ENCODE measurements at places on chromosomes 11 and 22. TPM values are rescaled to one million over a fixed set of nuclear protein-coding genes. Genes with fewer than 3 reads are reported as not detected.

Gene SHISAL1
- total RNA-seq: 1.2 TPM

DNA sequence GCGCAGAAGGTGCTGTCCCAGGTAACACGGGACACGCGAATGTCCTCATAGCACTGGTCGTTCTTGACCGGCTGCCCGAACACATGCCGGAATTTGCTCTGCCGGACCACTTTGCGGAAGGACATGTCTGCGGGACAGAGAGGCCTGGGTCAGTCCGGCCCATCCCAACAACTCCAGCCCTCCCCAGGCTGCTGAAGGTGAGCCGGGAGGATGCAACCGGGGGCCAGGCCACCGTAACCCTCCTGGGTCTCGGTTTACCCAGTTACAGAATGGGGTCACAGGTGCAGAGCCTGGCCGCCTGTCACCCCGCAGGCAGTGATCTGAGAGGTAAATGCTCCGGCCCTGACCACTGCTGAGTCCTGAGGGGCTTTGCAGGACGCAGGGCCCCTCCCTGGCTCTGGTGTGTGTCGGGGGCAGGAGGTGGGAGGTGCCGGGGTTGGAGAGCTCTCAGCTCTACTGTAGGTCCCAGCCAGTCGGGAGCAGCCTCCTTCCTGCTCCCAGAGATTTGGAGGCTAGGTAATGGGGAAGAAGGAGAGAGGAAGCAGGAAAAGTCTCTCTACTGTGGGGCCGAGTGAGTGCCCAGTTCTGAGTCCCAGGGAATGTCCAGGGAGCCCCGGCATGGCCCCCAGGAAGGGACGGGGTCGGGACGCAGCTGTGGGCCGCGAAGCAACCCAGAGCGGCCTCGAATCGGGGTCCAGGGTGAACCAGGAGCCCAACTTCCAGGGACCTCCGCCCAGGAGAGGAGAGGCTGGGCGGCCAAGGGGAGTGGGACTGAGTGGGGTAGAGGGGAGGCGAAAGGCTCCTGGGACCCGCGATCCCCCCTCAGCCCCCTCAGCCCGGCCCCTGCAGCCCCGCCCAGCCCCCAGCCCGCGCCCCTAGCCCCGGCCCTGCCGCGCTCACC, 522 bp downstream of the CORO1B start:
- H3K4me1 ChIP-seq: peaks cover 46% of the 10 kb centered on the region
- DNase-seq: no peak
- peak overlapping the region; percentile 78 for H3K4me3 ChIP-seq
- peak overlapping the region; percentile 87 for H3K27ac ChIP-seq
- peaks cover 2% of the 10 kb centered on the region for H3K36me3 ChIP-seq

DNA sequence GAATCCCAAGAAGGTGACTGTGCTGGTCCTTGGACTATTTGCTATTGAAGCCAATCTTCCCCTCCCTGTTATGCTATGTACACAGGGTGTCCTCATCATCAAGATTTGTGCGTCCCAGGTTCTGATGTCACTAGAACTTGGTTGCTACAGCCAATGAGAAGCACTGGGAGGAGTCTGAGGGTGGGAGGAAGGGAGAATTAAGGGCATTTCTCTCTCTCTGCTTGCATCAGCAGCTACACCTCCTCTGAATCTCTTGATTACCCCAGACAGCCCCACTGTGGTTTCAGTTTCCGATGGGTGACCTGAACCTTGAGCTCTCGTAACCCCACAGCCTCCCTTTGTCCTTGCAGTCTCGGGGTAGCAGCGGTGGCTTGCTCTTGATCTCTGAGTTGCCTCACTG, 212.4 kb upstream of the SESN3 start:
- H3K27me3 ChIP-seq: no peaks in the 10 kb centered on the region
- H3K4me1 ChIP-seq: no peaks in the 10 kb centered on the region
- H3K27ac ChIP-seq: no peak overlapping the region
- no peaks in the 10 kb centered on the region for H3K36me3 ChIP-seq
- H3K4me3 ChIP-seq: no peak overlapping the region
- no peak for DNase-seq

DNA sequence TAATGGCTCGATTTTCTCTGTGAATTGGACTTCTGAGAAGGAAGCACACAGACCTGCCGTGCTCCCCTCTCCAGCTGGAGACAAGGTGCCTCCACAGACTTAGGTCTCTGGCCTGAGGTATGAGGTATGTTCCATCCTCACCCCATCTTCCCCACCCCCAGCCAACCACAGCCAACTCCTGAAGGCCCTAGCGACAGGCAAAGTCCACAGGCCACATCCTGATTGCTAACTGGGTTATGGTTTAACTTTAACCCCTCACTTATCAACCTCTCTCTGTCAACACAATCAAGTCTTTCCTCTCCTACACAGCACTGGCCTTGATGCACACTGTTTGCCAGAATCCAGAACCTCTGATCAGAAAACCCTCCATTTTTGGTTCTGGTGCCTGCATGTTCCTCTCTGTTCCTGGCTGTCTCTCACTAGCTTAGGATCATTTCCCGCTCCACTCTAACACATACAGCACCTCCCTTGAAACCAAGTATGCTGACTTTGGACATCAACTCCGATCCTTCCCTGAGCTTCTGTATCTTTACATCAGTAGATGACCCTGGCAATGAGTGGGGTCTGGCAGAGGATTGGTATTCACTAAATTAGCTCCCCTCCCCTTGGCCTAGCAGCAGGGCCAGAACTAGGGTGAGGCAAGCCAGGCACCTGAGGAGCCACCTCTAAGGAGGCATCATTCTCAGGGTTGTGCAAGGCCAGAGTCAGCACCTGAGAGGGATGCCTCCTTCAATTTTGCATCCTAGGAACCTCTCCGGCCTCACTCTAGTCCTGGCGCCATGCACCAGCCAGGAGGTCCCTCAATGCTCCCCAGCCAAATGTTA, 22.0 kb downstream of the JAML start:
- no peak overlapping the region for H3K27ac ChIP-seq
- no peak for DNase-seq
- no peaks in the 10 kb centered on the region for H3K36me3 ChIP-seq
- peaks cover 41% of the 10 kb centered on the region for H3K27me3 ChIP-seq
- H3K4me1 ChIP-seq: 0 out of 2 replicates have a peak, but pooled peaks cover 3% of the 10 kb centered on the region

- H3K27me3 ChIP-seq: no peaks in the 10 kb centered on the region
- H3K36me3 ChIP-seq: no peaks in the 10 kb centered on the region
- no peak overlapping the region for H3K27ac ChIP-seq
- no peak overlapping the region for H3K4me3 ChIP-seq
- no peaks in the 10 kb centered on the region for H3K4me1 ChIP-seq
Measured at GRCh38 chr22:17103351-17103750, 17.8 kb downstream of the TMEM121B start.

GRCh38 chr11:101030015-101030414, 99.6 kb downstream of the PGR start:
- H3K4me3 ChIP-seq: no peak overlapping the region
- no peaks in the 10 kb centered on the region for H3K27me3 ChIP-seq
- no peaks in the 10 kb centered on the region for H3K4me1 ChIP-seq
- no peak for DNase-seq
- no peak overlapping the region for H3K27ac ChIP-seq

DNA sequence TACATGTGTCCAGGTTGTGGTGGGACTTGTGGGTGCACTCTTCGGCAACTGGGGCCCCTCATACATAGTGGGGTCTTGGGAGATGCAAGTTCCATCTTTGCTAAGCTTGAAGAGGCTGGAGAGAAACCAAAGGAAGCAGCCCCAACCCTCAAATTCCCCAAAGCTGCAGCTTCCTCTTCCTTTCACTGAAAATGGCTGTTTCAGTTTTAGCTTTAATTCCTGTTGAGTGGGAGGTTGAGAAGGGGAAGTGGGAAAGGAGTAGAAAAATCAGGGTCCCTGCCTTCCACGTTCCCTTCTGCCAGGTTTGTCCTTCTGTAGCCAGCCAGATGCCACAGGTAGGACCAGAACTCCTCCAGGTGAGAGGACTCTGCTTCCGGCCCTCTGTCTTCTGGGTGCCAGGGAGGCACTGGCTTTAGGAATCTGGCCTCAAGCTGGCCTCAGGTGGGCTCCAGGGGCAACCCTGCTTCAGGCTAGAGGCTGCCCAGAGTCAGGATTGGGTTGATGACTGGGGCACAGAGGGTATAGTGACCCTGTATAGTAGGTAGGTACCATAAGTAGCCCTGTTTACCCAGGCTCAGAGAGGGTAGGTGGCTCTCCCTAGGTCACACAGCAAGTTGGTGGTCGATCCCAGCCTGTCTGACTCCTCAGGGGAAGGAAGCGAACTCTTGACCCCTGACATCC, 16.2 kb downstream of the P2RY6 start:
- no peaks in the 10 kb centered on the region for H3K36me3 ChIP-seq
- no peak for DNase-seq
- peak overlapping the region; percentile 61 for H3K27ac ChIP-seq
- no peaks in the 10 kb centered on the region for H3K27me3 ChIP-seq
- peaks cover 12% of the 10 kb centered on the region for H3K4me1 ChIP-seq
- H3K4me3 ChIP-seq: no peak overlapping the region

DNA sequence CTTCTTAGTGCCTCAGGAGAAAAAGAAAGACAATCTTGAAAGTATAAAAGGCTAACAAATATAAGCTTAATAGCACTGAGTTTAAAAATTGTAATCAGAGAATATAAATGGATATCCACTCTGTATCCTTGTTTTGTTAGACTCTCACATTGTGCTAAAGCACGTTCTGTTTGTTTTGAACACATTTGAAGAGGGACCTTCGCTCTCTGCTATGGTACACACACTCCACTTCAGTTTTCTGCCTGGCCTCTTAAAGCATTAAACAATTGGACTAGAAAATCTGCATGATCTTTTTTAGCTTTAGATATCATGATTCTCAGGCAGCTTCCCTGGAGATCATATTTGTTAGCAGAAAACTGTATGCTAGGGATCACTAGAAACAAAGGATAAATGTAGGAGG, 40.3 kb upstream of the PGR start:
- DNase-seq: no peak
- no peak overlapping the region for H3K27ac ChIP-seq
- H3K4me3 ChIP-seq: no peak overlapping the region

Gene MAFF
- 6.4 TPM for total RNA-seq

GRCh38 chr11:130624971-130625544, 176.6 kb downstream of the ADAMTS15 start:
- peak overlapping the region; percentile 64 for H3K27ac ChIP-seq

Gene SYNGR1
- 17.8 TPM for total RNA-seq

GRCh38 chr11:2271327-2272227, 1.2 kb upstream of the ASCL2 start:
- no peaks in the 10 kb centered on the region for H3K4me1 ChIP-seq
- DNase-seq: no peak
- no peak overlapping the region for H3K4me3 ChIP-seq
- peaks cover 5% of the 10 kb centered on the region for H3K27me3 ChIP-seq
- H3K27ac ChIP-seq: no peak overlapping the region

DNA sequence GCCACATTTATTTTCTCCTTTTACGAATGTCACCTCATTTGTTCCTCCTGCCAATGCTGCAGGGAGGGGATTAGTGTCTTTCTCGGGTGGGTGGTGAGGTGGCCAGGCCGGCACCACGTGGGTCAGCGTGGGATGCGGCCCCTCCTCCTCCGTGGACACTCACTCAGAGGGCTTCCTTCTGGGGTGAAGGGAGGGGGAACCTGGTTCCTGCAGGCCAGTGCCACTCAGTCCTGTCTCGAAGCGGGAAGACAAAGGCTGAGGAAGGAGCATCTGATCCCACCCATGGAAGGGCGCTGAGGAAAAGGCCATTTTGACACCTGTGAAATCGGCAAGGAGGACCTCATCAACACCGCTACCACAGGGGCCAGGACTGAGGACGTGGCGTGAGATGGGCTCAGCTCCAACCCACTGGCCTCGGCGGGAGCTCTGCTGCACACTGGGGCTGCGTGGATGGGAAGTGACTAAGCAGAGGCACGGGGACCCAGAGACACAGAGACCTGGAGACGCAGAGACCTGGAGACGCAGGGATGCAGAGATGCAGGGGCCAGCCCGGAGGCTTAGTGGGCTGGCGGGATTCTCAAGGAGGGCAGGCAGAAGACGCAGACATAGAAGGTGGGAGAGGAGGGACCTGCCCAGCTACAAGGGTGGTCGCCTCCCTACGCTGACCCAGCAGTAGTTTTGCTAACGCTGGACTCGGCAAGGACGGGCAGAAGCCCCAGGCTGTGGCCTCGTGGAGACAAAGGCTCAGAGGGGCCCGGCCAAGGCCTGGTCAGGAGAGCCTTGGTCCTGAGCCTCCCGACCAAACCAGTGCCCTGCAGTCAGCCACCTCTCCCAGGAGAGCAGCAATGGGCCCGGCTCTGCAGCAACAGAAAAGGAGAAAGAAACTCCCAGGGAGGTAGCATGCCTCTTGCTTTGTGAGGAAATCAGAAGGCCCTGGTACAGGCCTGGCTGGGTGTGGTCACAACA, 1071.2 kb downstream of the BRD1 start:
- no peaks in the 10 kb centered on the region for H3K4me1 ChIP-seq
- DNase-seq: no peak
- H3K27me3 ChIP-seq: no peaks in the 10 kb centered on the region
- no peaks in the 10 kb centered on the region for H3K36me3 ChIP-seq

DNA sequence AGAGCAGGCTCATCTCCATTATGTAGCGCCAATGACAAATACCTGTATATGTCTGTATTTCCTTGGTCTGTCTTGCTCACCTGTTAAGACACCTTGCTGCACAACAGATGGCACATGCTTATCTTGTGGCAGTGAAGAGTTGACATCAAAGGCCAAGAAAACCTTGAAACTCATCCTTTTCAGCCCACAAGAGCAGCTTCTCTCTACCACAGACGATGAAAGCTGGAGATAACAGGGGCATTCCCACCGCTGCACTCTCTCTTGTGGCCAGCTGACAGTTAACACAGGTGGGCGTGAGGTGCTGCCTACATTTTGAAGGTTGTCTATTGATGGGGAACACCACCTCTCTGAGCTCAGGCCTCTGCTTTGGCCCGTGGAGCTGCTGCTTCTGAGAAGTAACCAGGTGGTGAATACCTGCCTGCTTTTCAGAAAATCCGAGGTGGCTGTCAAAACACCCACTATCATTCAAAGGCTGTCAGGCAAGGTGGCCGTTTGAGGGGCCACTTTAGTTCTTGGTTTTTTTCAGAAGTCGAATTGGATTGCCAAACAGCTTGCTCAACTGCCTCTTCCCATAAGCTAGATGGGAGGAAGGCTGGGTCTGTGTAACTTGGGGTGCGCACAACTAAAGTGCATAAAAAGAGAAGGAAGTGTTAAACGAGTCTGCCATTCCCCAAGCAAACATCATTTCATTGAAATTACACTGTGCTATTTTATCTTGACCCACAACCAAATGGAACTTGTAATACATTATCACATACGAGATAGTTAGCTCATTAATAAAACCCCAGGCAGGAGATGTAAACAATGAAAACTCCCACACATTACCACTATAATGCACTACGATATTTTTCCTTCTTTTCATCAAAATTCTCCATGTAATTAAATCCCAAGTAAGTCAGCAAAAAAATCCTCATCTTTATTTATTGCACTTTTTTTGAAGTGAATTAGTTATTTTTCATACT, 87.1 kb upstream of the RAG2 start:
- H3K36me3 ChIP-seq: no peaks in the 10 kb centered on the region
- no peak for DNase-seq
- no peak overlapping the region for H3K4me3 ChIP-seq
- H3K27me3 ChIP-seq: 0 out of 2 replicates have a peak, but pooled peaks cover 6% of the 10 kb centered on the region
- H3K27ac ChIP-seq: no peak overlapping the region
